Hindlimb muscle (tissue), 1 donor: ENCODE measurements at places on chromosomes 16 and 17. TPM values are rescaled to one million over a fixed set of nuclear protein-coding genes. Genes with fewer than 3 reads are reported as not detected.

GRCh38 chr17:47935961-47936360 lies 5.4 kb upstream of the PNPO start:
- no peak for DNase-seq

DNA sequence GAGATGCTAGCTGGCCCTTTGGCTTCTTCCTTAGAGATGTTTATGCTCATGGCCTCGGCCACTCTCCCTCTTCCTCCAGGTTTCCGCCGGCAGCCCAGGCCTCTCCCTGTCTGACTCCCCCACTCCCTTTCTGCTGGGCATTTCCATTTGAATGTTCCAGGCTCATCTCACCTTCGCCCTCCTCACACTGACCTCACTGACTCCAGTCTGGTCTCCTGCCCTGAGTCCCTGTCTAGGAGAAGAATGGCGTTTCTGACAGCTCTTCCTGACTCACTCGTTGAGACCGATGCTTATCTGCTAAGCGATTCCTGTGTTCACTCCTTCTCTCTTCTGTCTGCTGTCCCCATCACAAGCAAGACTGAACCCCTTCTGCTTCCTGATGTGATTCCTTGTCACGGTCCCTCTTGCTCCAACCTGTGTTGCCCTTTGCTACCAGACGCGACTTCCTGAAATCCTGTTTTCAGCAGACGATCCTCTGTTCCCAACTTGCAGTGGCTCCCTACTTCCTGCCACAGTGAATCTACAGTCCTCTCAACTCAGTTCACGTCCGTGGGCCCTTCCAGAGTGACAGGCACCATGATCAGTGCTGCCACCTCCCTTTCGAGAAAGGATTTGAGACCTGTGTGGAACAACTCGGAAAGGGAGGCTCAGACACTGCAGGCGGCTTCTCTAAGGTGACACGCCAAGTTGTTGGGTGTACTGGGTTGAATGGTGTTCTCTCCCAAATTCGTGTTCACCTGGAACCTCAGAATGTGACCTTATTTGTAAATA lies 176.4 kb downstream of the MSI2 start:
- no peak for DNase-seq

- DNase-seq, result no peak
Observed at GRCh38 chr17:27541301-27542023, 85.2 kb downstream of the KSR1 start.

- DNase-seq, result no peak
Observed at GRCh38 chr17:32192379-32192778, 50.1 kb downstream of the RHOT1 start.

- peak; percentile 84 for DNase-seq
Observed at GRCh38 chr17:63425483-63425882, 20.6 kb downstream of the CYB561 start.

The ZNF594 gene
- polyA plus RNA-seq, result 9.0 TPM

GRCh38 chr17:59331929-59332748 lies 684 bp downstream of the YPEL2 start:
- peak; percentile 41 for DNase-seq

- no peak for DNase-seq
Observed at GRCh38 chr16:30808146-30808545, 21.1 kb upstream of the ZNF629 start.

DNA sequence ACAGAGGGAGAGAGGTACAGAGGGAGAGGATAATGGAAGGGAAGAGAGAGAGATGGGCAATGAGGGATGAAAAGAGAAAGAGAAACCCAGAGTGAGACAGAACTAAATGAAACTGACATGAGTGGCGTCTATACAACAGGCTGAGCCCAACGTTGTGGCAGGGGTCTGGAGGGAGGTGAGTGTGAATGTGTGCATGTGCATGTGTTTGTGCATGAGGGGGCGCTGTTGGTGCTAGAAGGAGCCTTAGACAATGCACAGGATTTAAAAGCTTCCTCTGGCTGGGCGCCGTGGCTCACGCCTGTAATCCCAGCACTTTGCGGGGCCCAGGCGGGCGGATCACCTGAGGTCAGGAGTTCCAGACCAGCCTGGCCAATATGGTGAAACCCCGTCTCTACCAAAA lies 454.8 kb upstream of the CDH11 start:
- no peak for DNase-seq

- DNase-seq, result no peak
Observed at GRCh38 chr17:151886-152859, 14.8 kb downstream of the SCGB1C2 start.

- DNase-seq, result no peak
Observed at GRCh38 chr16:89602273-89602951, 11.0 kb upstream of the DPEP1 start.

- no peak for DNase-seq
Observed at GRCh38 chr17:28748852-28749515, 5.2 kb downstream of the TRAF4 start.

DNA sequence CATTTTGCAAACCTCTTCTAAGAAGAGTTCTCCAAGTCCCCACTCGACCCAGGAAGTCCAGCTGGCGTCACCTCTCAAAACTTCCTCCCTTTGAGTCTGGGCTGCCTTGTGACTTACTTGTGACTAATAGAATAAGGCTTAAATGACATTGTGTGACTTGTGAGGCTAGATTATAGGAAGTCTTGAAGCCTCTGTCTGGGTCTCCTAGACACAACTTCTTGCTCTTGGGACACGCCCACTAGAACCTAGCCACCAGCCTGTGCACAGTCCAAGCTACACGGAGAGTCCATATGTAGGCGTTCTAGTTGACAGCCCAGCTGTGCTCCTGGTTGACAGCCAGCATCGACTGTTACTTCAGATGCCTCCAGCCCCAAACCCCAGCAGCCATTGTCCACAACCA lies 66.7 kb upstream of the TANC2 start:
- DNase-seq, result no peak

DNA sequence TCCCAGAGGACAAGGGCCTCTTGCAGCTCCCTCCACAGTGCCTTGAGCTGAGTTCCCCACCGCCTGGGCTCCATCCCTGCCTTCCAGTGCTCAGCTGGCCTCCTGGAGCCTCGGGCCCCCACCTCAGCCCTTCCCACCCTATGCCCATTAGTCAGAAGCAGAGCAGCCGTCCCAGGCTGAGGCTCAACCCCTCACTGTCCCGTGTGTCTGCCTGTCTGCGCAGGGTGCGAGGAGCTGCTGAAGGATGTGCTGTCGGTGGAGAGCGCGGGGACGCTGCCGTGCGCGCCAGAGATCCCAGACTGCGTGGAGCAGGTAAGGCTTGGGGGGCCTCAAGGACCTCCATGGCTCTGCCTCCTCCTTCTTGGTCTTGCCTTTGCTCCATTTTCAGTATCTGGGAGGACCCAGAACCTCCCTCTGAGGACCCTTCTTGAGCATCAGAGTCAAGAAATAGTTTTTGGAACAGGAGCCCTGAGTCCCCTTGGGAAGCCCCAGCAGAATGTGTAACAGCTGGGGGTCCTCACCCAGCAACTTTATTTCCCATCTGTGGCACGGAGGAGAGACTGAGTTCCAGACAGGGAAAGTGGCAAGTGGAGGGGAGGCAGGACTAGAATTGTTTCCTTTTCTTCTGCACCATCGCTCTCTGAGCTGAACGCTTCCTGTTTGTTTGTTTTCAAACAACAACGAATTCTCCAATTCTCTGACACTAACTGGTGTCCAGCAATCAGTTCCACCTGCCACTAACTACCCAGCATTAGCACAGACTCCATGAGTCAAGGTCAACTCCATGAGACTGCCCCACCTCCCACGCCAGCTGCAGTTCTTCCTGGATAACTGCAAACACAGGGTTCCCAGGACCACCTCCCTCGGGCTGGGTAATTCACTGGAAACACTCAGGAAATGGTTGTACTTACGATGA lies 42.6 kb downstream of the RAB11FIP4 start:
- DNase-seq, result no peak

DNA sequence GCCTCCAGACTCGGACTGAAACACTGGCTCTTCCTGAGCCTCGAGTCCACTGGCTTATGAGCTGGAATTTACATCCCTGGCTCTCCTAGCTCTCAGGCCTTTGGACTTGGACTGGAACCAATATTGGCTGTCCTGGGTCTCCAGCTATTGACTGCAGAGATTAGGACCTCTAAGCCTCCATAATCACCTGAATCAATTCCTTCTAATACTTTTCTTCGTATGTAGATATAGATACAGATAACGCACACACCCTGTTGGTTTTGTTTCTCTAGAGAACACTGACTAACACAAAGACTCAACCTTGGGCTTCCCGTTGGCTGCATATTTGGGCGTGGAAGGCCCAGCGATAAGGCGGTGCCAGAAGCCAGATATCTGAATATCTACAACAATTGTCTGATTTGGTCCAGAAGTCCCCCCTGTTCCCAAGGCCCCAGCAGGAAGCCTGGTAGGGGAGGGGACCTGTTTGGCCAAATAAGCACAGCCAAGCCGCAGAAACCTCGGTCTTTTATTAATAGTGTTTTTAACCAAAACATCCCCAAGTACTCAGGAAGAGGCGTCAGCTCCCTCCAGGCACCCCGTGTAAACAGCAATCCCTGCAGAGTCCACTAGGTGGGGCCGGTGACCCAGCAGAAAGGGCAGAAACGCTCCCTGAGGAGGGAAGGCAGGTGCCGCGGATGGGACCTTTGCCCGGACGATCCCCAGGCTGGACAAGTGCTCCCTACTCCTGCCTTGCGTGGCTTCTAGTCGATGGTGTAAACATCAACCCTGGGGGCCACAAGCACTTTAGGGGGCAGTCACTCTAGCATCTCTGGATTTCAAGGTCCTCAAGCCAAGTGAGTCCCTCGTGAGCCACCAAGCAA lies 57.0 kb downstream of the ABR start:
- peak; percentile 76 for DNase-seq

The BAIAP2 gene
- polyA plus RNA-seq, result 18.9 TPM

The P2RX1 gene
- polyA plus RNA-seq, result 4.5 TPM

GRCh38 chr17:37360632-37361031 lies 15.2 kb upstream of the C17orf78 start:
- DNase-seq, result no peak

DNA sequence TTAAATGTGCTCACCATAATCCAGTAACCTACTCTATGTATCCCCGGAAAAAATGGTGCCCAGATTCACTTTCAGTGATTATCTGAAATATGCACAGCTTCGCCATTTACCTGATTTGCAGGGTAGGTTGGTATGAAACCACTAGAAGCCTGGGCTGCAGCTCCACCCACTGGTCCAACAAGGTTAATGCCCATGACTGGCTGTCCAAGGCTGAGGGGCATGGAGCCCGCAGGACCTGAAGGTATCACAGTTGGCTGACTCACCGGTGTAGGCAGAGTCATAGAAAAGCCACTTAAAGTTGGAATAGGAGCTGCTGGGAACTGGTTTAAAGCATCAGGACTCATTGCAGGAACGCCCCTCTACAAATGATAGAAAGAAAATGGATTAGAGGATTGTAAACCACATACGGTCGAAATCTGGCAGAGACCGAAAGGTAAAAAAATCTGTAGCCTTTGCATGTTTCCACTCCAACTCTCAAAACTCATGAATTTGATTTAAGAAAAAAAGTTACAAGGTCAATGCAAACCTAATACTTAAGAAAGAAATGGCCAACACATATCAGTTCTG lies 38.6 kb downstream of the SYNRG start:
- no peak for DNase-seq

- no peak for DNase-seq
Observed at GRCh38 chr16:54579106-54579728, 292.6 kb upstream of the IRX3 start.

The SPN gene
- 1.3 TPM for polyA plus RNA-seq

The MFSD11 gene
- polyA plus RNA-seq, result 41.4 TPM

The DOC2B gene
- polyA plus RNA-seq, result 3.6 TPM

- DNase-seq, result no peak
Observed at GRCh38 chr17:10121971-10122707, 76.3 kb downstream of the GAS7 start.

The C1QTNF1 gene
- polyA plus RNA-seq, result 4.2 TPM

The ITGB4 gene
- 7.6 TPM for polyA plus RNA-seq

- DNase-seq, result no peak
Observed at GRCh38 chr16:51450909-51451308, 299.8 kb upstream of the SALL1 start.

The CDK5RAP3 gene
- polyA plus RNA-seq, result 74.7 TPM

DNA sequence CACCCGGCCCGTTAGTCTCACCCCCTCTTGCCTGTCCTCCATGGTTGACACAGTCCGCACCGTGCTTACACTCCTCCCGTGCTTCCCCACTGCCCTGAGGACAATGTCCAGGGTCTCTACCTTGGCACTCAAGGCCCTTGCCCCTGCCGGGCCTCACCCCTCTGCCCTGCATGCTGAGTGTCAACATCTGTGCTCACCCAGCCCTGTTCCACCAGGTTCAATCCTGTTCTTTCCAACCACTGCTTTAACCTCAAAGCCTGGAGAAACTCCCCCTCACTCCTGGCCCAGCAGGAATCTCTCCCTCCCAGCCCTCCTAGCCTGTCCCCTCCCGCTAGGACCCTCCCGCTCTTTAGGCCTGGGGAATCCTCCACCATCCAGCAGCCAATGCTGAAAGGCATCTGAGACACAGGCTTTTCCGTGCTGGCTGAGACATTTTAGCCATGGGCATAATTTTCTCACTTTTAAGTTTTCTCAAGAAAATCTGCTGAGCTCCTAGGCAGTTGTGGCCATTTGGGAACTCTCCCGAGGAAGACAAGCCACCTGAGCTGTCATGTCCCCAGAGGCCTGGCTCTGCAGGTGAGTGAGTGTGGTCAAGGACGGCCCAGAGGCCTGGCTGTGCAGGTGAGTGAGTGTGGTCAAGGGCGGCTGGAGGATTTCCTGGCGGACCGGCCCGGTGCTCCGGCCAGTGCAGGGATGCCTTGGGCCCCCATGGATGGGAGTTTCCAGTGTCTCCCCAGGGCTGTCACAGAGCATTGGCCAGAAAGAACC lies 10.8 kb upstream of the P2RX1 start:
- DNase-seq, result no peak

DNA sequence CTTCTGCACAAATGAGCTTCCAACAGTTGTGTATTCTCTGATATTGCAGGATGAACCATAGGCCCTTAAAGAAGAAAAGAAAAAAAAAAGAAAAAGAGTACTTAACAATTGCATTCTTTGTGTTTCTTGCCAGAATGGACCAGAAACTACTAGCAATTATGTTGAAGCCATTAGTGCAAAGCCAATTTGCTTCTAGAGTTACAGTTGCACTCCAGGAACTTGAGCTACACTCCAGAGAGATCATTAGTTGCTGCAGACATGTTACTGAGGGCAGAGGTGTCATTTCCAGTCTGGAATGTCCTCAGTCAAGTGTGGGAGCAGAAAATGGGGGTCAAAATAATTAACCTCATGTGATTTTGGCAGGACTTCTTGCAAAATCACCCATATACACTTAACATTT lies 85.6 kb upstream of the CCL2 start:
- DNase-seq, result no peak

The CCL7 gene
- polyA plus RNA-seq, result not detected

GRCh38 chr17:77439189-77440018 lies 298.6 kb downstream of the SEC14L1 start:
- DNase-seq, result no peak
